ENCODE measurements at places on chromosomes 3 and 15. TPM values are rescaled to one million over a fixed set of nuclear protein-coding genes. Genes with fewer than 3 reads are reported as not detected.

PPP1R14D gene
- total RNA-seq: not detected

GALNT15 gene
- total RNA-seq: 4.5 TPM

GOLGA6L10 gene
- 1.5 TPM for total RNA-seq

HAPLN3 gene
- 7.7 TPM for total RNA-seq

ZNF860 gene
- total RNA-seq: 2.3 TPM

SKOR1 gene
- 0.12 TPM for total RNA-seq

POLG gene
- total RNA-seq: 53.3 TPM

ADAMTS9 gene
- 36.9 TPM for total RNA-seq

FBN1 gene
- 144 TPM for total RNA-seq

MAP6D1 gene
- total RNA-seq: 1.2 TPM

RBMS3 gene
- 45.1 TPM for total RNA-seq

SLC22A14 gene
- not detected for total RNA-seq

CLDN1 gene
- total RNA-seq: 78.8 TPM

GDPGP1 gene
- total RNA-seq: 8.6 TPM

ANKRD63 gene
- not detected for total RNA-seq

SH3GL3 gene
- total RNA-seq: 0.86 TPM

FGD5 gene
- total RNA-seq: 48.7 TPM

APOD gene
- 10.6 TPM for total RNA-seq

QTRT2 gene
- total RNA-seq: 27.3 TPM

IGSF10 gene
- 24.8 TPM for total RNA-seq

TUSC7 gene
- not detected for total RNA-seq

OSTN gene
- total RNA-seq: not detected

ARL6IP5 gene
- 184 TPM for total RNA-seq

KLF15 gene
- 14.8 TPM for total RNA-seq

RARB gene
- total RNA-seq: 4.1 TPM

HCN4 gene
- total RNA-seq: 0.09 TPM

FGF7 gene
- 31.8 TPM for total RNA-seq

APEH gene
- total RNA-seq: 122 TPM

TNIK gene
- total RNA-seq: 42.0 TPM

IRAK2 gene
- 3.3 TPM for total RNA-seq

CALML4 gene
- 10.8 TPM for total RNA-seq

GADL1 gene
- total RNA-seq: not detected

GP5 gene
- total RNA-seq: 0.16 TPM

RHOV gene
- 0.55 TPM for total RNA-seq

CLRN1 gene
- not detected for total RNA-seq

GPR62 gene
- not detected for total RNA-seq

SLC38A3 gene
- not detected for total RNA-seq

STXBP5L gene
- total RNA-seq: not detected

RASGRP1 gene
- 19.2 TPM for total RNA-seq

ZPLD1 gene
- 0.26 TPM for total RNA-seq

TNFSF10 gene
- 95.2 TPM for total RNA-seq

Measured in left lung (tissue), 14 donors.